ENCODE measurements at places on chromosomes 3 and 15.

GRCh38 chr3:64179860-64180259, 45.4 kb downstream of the PRICKLE2 start:
- DNase-seq: no peak

GRCh38 chr15:58525991-58526421, 94.2 kb downstream of the LIPC start:
- DNase-seq: no peak

DNA sequence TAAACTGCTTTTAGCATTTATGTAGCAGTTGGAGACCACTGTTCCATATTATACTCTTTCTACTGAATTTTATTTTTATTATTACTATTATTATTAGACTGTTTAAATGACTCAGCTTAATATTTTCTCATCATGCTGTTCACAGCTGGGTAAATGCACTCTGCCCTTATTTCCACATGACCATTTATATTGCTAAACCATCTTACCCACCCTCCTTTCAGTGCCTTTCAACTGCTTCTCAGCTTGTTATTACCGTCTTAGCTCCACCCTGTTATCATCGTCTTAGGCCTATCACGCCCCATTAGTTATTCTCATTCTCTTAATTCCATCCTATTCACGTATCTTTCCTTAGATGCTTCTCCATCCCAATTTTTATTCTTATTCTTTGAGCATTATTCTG, 212.6 kb downstream of the GAP43 start:
- no peak for DNase-seq

GRCh38 chr3:45497963-45498362, 96.6 kb upstream of the LIMD1 start:
- no peak for DNase-seq

- peak; percentile 52 for DNase-seq
Measured at GRCh38 chr15:29139540-29140459, 129.8 kb downstream of the NSMCE3 start.

GRCh38 chr3:50876947-50877346, 202.2 kb downstream of the DOCK3 start:
- DNase-seq: no peak

DNA sequence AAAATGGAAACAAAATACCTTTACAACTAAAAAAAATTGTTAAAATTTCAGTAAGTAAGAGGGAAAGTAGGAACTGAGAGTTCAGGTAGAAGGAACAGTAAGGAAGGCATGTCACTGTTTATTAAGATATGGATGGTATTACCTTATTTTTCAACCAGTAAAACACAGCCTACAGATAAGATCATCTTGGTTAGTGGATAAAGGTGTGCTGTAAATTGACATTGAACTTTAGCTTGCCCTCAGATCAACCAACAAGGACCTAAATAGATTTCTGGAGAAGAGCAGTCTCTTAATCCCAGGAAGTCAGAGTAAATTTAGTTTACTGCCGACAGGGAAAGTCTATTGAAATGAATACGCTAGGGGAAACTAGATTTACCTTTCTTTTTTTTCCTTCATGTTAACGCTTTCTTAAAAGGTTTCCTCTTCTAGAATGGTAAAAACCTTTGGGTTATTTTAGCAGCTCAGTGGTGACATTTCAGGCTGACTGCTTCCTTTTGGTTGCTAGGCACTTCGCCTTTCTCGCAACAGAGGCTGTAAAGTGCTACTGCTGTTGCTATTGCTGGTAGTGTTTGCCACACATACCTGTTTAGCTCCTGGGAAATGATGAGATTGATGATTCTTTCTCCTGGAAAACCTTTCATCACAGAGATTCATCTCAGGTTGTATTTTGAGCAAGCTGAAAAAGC, 12.9 kb downstream of the DZIP3 start:
- DNase-seq: no peak

GRCh38 chr15:25056484-25057425, 102.0 kb downstream of the SNRPN start:
- DNase-seq: no peak

GRCh38 chr3:39255503-39256325, 24.1 kb downstream of the CX3CR1 start:
- peak; percentile 35 for DNase-seq

DNA sequence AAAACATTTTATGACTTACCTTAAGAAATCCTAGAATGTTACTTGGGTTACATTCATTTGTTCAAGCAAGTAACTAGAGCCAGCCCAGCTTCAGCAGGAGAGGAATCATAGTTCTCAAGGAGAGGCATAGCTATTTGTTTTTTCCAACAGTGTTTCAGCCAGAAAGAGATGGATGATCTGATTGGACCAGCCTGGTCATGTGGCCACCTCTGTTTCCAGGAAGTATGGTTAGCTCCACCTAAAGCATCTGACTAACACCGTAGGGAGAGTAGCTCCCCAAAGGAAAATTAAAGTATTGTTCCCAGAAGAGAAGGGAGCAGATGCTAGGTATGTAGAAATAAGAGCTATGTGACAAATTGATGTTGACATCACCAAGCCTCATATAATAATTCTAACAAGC, 417.1 kb downstream of the TAFA4 start:
- DNase-seq: no peak

- DNase-seq: peak; percentile 64
Measured at GRCh38 chr3:52123106-52123725, 31.0 kb downstream of the POC1A start.

DNA sequence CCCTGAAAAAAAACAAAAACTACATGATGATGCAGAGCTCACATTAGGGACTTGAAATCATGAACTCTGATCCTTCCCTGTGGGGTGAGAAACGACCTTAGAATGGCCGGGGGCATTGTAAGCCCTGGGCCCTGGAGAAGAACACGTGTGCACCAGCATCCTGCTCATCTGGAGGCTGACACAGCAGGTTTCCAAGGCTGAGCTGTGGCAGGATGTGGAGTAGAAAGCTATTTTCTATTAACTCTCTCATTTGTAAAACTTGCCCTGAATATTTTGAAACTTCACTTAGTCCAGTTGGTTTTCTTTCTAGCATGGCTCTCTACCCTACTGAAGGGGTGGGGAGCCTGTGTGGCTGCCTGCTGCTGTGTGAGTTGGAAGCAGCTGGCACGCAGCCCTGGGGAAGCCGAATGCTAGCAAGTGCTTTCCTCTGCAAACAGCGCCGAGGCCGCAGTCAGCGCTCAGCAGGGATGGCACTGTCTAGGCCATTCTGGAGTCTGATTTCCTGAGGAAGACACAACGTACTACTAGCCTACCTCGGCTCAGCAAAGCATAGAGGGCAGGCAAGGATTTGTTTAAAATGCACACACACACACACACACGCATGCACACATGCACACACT, 58.0 kb downstream of the GABRG3 start:
- DNase-seq: no peak

- DNase-seq: no peak
Measured at GRCh38 chr3:125054449-125055329, 1.1 kb downstream of the HEG1 start.

- DNase-seq: peak; percentile 52
Measured at GRCh38 chr3:56921573-56922453, 120.1 kb upstream of the ARHGEF3 start.

GRCh38 chr3:126465928-126466544, 9.7 kb downstream of the ZXDC start:
- no peak for DNase-seq

DNA sequence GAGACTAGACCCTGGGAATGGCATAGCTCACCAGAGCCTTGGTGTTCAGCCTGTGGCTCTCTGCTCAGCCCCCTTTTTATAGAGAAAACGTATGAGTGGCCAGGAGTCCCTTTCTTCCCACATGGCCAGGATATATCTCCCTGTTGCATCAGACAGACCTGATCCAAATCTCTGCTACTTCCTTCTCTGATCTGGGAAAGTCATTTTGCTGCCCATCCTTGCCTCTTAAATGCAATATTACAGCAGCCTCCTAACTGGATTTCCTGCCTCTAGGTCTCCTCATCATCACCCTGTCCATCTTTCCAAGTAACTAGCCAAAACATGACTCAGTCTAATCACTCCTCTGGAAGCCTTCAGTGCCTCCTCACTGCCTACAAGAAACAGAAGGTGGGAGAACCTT, 42.9 kb downstream of the CTDSPL start:
- no peak for DNase-seq

DNA sequence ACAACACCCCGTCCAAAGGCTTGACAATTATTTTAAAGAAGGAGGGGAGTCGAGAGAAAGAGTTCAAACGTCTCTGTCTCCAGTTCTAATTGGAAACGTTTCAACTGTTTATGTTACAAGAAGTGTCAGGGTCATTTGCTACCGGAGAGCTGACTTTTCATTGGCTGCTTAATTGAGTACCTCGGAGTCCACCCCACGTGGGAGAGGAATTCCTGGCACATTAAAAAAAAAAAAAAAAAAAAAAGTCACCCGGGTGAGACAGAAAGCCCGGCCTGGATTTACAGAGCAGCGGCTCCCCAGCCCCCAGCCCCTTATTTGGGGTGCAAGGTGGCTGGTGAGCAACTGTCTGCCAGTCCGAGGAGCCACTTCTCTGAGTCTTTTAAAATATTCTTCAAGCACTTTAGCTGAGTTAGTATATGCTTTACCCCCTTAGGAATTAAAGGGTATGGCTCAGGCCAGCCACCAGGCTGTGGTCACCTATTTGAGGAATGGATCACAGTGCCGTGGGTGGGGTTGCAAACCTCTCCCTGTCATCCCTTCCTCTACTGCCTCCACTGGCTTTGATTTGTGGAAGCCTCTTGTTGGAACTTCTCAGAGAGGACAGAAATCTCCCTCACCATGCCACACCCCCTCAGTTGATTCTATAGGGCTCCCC, 3.9 kb upstream of the TLE3 start:
- DNase-seq: no peak

DNA sequence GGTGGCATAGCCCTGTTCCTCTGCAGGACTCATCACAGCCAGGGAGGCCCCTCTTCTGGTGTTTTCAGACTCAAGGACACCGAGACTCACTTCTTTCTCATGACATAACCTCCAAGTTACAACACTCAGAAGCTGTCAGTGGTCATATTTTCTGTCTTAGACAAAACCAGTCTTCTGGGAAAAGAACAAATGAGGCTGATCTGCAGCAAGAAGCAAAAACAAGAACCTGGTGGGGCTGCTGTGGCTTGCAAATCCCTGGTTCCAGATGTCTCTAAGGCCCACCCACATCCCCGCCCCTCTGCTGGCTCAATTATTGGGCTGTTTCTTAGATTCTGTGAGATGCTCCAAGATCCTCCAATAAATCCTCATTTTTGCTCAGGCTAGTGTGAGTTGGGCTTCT, 16.6 kb upstream of the LOXL1 start:
- DNase-seq: no peak

DNA sequence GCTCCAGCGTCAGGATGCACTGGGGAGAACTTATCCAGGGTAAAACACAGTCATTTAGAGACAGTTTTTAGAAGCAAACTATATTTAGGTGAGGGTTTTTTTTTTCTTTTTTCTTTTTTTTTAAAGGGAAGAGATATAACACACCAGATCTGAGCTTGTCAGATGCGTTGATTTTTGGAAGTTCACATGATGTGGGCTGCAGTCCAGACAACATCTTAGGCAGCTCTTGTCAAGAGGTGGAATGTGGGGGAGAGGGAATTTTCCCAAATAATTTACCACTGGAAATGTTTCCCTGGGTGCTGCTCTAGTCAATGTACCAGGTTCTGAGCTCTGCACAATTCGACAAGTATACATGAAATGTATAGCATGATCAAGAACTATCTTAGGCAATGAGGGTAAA, 93.3 kb downstream of the OXNAD1 start:
- no peak for DNase-seq

DNA sequence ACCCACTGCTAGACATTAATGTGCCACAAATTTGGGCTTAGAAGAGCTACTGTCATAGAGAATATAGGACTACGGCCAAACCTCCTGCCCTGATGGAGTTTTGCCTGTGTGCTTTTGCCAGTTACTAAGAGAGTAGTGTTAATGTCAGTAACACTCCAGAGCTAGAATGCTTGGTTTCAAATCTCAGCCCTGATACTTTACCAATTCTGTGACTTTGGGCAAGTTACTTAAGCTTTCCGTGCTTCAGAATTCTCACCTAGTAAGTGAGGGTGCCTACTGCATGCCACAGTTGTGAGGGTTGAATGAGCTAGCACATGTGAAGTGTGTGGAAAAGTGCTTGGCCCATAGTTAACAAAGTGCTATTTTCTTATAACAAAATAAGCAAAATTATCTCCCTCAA, 10.9 kb upstream of the ITGA11 start:
- DNase-seq: no peak

DNA sequence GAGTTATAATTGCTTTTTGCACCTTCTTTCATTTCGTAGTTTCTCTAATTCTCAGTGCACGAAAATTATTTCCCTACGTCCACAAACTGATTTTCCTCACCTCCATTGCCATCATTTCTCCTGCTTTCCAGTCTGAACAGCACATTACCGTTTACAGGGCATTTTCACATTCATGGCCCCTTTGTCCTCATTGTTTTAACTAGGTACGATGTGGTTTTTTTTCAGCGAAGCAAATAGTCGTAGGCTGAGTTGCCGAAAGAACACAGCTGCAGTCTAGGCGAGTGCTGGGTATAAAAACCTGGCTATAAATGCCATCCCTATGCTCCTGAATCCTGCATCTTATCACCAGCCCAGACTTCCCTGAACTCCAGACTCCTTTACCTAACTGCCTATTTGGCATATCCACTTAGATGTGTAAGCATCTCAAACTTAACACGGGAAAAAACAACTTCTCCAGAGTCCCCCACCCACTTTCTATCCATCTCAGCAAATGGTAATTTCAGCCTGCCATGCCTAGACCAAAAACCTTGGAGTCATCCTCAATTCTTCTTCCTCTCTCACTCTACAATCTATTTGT, 691 bp upstream of the FSIP1 start:
- DNase-seq: no peak

GRCh38 chr3:159418571-159419526, 569.8 kb upstream of the IL12A start:
- DNase-seq: no peak

DNA sequence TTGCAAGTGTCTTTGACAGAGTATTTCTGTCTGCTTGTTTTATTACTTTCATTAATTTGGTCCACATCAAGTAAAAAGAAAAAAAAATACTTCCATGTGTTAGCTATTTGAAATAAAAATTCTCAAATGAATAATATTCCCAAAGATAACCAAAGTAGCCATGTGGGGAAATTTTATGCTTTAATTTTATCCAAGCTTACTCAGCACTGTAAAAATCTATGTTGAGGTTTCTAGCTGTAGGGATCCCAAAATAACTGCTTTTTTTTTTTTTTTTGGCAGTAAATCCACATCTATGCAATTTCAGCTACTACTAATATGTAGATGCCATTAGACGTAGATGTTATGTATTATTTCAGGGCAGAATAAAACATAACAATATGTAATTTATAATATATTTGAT, 35.4 kb upstream of the CNTN6 start:
- no peak for DNase-seq

GRCh38 chr3:161913786-161914389, 417.3 kb downstream of the OTOL1 start:
- DNase-seq: no peak
